ENCODE measurements at places on chromosomes 12 and 14.

GRCh38 chr14:64464651-64465050 is 648 bp upstream of the AKAP5 start:
- DNase-seq: no peak

- DNase-seq: no peak
These were observed 1.3 kb downstream of the TEAD4 start for GRCh38 chr12:2960390-2960956.

GRCh38 chr12:42631513-42631912 is 42.0 kb upstream of the PRICKLE1 start:
- DNase-seq: no peak

- DNase-seq: no peak
These were observed 128.4 kb upstream of the CPNE8 start for GRCh38 chr12:39033782-39034181.

DNA sequence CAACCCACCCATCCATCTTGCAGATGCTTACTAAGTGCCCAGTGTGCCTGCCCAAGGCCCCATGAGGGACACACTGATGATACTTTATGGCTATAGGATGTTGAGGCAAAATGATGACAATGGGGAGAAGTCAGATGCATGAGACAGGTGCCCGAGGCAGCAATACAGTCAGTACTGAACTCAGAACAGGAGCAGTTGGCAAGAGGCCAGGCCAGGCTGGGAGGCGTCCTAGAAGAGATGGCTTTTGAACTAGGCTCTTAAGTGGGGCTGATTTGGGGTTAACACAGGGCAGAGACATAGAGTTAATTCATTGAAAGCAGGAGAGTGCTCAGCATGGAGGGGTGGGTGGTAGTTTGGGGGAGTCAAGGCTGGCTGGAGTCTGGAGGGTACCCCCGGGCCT is 15.6 kb downstream of the PLBD2 start:
- no peak for DNase-seq

DNA sequence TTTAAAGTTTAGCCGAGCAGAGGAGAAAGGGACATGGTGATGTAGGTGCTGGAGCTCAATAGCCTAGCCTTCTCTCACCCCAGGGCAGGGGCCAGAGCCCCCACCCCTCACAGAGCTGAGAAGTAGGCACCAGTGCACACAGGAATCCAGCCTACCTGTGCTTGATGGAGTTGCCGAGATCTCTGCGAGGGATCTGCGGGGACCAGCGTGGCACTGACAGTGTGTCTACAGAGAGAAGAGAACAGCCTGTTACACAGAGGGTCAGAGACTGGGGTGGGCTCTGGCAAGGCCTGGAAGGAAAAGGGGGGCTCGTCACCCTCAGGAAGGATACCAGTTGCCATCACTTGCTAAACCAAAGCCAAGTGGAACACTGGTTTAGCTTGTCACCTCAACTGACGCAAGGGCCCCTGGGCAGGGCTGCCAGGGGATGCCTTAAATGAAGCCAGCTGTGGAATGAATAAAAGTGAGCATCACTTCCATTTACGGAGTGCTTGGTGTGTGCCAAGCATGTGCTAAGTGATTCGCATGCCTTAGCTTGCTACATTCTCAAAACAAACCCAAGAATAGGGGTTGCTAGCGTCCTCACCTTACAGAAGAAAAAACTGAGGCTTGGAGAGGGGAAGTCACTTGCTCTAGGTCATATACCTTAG is 220.8 kb upstream of the NOS1 start:
- DNase-seq: no peak

DNA sequence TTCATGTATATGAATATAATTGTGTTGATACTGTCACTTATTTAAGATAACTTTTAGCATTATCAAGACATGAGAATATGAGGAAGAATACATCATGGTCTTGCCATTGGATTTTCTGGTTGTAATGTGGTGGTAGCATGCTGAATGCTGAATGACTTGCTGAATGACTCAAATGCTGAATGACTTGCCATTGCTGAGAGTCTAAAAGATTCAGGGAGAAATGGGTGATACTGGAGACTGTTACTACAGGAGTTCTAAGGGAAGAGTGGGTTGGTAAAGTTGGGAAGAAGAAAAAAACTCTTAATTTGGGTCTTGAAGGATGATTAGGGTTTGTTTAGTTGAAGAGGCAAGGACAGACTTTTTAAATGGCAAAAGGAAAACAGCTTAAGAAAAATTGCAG is 72.1 kb upstream of the MANSC4 start:
- DNase-seq: no peak

DNA sequence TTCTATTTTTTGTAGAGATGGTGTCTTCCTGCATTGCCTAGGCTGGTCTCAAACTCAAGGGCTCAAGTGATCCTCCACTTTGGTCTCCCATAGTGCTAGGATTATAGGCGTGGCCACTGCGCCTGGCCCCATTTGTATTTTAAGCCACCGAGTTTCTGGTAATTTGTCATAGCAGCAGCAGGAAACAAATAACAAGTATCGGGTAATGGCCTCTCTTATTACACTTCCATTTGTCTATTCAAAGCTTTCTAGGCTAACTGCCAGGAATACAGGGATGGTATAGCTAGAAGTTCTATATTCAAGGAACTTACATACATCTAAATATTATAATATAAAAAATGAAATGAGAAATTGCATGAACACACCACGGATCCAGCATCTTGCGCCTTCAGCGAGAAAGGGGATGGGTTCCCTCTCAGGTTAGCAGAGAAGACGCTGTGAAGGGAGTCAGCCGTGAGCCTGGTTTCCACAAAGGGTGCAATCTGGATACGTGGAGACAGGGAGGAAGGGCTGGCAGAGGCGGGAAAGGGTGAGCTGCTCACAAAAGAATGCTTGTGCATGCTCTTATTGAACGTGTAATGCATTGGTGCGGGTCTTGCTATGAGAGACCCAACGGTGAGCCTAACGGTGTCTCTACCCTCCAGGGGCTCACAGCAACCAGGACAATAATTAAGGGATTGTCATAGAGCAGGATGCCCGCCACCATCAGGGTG is 9.5 kb downstream of the BDKRB1 start:
- no peak for DNase-seq

DNA sequence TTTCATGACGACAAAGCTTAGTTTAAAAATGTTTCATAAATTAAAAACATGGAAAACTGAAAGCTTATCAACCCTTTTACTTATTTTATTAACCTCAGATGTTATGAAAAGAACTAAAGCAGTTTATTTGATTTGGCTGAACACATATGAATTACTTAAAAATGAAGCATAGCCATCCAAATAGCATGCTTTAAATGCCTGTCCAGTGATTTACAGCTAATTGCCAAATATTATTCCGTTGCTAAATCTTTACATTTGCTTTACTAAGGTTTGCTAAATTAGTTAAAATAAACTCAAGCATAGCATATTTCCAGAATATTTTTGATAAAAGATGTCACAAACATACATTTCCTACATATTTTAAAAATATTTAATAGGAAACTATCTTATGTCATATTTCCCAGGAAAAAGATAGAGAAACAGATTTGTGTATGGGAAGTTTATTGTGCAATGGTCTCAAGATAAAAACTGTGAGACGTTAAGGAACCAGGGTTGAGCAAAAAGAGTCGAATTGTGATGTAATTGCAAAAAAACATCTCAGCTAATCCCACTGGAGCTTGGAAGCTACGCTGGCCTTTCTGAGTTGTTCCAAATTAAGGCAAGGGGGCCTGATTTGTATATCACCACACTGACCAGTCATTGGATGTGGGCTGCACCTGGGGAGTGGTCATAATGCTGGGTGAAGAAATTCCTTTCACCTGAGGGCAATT is 25.8 kb downstream of the GPR135 start:
- peak; percentile 15 for DNase-seq

DNA sequence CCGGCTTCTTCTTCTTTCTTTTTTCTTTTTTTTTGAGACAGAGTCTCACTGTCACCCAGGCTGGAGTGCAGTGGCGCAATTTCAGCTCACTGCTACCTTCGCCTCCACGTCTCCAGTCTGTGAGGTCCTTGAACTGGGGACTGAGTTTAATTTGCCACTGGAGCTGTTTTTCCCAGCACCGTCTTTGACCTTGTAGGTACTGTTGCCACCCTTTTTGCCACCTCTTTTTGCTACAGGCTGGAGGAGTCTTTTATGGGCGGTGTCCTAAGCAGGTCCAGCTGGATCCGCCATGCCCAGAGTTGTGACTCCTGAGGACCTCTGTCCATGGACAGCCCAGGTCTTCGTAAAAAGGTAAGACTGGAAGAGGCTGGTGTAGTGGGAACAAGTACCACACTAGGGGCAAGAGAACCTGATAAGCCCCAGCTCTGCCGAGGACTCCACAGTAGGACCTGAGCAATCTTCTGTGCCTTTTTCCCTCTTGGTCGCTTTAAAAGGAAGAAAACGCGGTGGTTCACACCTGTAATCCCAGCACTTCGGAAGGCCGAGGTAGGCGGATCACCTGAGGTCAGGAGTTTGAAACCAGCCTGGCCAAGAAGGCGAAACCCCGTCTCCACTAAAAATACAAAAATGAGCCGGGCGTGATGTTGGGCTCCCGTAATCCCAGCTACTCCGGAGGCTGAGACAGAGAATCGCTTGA is 946 bp downstream of the RNU4-2 start:
- DNase-seq: no peak

DNA sequence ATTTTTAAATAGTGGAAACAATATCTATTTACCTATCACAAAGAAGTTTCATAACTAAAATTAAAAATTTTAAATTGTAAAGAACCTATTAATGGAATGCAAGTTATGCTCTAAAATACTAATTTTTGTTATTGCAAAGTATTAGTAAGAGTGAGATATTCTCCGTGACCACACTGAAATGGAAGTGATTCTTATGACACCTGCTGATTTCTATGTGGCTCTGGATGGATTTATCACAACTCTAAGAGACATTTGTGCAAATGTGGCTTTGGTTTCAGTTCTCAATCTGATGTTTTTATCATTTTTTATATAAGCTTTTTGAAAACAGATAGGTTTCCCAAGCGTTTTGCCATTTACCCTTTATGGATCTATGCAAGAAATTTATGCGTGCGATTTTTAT is 497.8 kb downstream of the NAV3 start:
- no peak for DNase-seq

DNA sequence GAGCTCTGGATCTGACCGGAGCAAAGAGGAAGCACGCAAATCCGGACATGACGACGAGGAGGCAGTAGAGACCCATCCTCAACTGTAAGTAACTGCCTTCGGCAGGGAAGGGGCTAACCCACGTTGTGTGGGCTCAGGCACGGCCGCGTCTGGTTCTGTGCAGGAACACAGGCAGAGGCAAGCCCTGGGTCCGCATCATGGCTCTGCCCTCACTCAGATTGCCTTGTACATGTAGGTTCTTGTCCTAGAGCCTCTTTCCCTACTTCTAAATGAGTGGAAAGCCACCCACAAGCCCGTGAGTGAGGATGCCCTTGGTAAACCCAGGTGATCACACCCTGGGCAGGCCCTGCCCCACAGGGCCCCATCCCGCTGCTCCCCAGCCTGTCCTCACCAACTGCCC is 8.9 kb upstream of the RPLP0 start:
- DNase-seq: no peak

All from skeletal muscle cell (primary cell).